ENCODE measurements at places on chromosomes 4 and X.
A peak's percentile ranks its signal among the peaks of the same experiment; 100 is the strongest.

- no peak for DNase-seq
Measured at GRCh38 chrX:97854086-97854485, 970.4 kb downstream of the RPA4 start.

- DNase-seq = peak; percentile 9
Measured at GRCh38 chrX:79623098-79623762, 256.1 kb upstream of the ITM2A start.

DNA sequence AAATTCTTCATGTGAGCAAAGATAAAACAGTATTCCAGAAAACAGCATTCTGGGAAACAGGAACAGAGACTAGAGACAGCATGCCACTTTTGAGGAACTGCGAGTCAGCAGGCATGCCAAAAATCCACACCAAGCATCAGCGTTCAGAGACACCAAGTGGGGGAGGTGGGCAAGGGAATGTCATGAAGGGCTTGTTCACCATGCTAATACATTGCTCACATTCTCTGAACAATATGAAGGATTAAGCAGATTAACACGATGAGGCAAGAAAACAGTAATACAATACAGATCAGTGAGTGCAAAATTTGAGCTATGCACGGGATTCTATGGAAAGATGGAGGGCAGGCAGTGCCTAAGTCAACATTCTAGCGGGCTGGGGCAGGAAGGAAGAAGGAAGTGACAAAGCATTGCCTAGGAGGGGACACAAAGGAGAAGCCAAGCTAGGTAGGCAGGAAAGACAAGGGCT is 278.3 kb downstream of the FBXW7 start:
- DNase-seq = no peak

DNA sequence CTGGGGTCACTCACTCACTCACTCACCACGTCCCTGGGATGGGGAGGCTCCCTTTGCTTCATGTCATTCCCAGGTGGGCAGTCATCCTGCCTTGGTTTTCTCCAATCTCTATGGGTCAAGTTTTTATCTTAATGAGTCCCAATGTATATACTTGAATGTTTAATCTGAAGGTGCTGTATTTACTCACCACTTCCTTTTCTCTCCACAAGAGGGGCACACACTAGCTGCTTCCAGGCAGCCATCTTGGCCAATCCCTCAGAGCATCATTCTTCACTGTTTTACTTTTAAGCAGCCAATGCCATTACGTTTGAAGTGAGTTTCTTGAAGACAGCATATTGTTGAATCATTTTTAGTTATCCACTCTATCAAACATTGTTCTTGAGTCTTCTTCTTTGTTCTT is 153.4 kb upstream of the ARSJ start:
- peak; percentile 9 for DNase-seq

DNA sequence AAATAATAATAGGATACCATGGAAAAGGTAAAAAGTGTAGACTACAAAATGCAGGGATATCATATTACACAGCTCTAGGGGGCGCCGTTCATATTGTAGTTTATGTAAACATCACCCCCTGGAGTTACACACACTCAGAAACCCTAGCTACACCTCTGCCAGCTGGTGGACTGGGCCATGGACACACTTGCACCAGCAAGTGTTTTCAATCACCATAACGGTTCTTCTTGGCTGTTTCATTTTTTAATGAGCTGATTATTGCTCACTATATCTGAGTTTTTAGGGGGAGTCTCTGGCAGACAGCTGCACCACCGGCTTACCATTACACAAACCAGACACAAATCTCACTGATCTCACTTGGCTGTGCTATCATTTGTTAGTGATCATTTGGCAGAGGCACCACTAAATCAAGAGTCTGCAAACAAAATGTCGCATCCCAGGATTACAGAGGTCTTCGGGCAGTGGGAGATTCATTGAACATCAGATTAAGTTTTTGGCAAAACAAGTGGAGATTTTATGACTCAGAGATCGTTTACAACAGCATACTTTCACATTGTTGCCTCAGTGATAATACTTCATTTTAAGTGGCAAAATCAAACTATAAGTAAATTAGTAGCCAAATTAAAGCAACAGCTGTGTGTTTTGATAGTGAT is 185.7 kb downstream of the UNC5C start:
- DNase-seq = peak; percentile 22

GRCh38 chr4:106530821-106531220 is 162.2 kb upstream of the GIMD1 start:
- DNase-seq = no peak

GRCh38 chr4:25113915-25114904 is 46.0 kb downstream of the SEPSECS start:
- no peak for DNase-seq

- no peak for DNase-seq
Measured at GRCh38 chrX:115564243-115564642, 3.3 kb downstream of the PLS3 start.

All from GM12865 (cell line).